ENCODE measurements at places on chromosomes 11 and 22.

DNA sequence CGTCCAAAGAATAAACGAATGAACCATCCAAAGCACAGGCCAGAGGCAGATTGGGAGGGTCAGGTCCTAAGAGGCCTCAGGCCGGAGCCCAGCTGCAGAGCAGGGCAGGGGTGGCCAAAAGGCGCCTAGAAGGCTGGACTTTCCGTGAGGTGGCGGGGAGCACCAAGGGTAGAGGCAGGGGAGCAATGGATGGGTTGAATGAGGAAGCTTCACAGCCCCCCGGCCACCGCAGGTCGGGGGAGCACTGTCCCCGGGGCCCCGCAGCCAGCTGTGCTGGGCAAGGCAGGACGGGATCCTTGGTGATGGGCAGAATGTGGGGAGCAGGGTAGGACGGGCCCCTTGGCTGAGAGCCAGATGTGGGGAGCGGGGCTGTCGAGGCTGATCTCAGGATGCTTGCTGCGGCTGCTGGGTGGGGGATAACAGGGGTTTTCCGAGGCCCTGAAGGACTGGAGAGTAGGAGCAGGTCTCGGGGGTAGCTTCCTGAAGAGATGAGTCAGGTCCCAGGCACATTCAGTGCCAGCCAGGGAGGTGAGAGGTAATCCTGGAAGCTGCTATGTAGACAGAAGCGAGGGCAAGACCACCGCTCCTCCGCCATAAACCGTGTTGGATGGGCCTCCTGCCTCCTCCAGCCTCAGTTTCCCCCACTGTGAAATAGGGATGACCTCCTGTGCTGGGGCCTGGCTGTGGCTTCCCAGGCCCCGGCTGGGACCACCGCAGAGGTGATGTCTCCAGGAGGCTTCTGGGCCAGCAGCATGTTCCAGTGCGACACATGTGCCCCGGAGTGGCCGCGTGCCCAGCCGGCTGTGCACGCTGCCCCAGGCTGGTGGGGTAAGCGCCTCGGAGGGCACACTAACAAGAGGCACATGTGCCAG lies 34.6 kb upstream of the KCNQ1OT1 start:
- DNase-seq, result no peak

- DNase-seq, result no peak
Observed at GRCh38 chr11:99098751-99099150, 78.0 kb downstream of the CNTN5 start.

- no peak for DNase-seq
Observed at GRCh38 chr11:107183953-107184352, 165.7 kb upstream of the GUCY1A2 start.

DNA sequence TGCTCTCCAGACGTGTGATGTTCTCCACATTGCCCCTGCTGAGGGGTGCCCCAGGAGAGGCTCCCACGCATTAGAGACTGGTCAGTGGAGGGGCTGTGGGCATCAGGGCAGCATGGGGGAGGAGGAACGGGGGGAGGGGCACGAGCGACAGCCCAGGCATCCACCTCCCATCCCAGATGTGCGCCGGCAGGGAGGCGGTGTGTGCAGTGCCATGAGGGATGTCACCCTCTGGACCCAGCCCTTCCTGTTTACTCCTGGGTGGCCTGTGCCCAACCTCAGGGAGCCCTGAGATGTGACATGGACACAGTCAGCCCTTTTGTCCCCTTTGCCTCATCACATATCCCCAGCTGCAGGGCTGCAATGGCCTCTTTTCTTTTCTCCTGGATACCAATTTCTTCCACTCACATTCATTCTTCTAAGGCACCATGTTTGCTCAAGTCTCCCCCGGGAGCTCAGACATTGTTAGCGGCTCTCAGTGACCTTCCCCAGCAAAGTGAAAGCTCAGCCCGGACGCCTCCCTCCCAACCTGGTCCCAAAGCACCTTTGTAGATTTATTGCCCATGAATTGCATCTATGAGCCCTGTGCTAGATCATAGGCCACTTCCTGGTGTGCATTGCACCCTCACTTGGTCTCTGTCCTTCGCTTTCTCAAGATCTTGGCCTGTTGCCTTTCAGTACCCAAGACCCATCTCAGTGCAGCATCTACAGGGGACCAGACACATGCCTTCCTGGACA lies 150.6 kb downstream of the CEP164 start:
- DNase-seq, result no peak

- no peak for DNase-seq
Observed at GRCh38 chr11:64263021-64263946, 12.0 kb downstream of the PLCB3 start.

GRCh38 chr11:63608353-63609345 lies 5.6 kb downstream of the PLAAT3 start:
- DNase-seq, result no peak

GRCh38 chr11:10973416-10973815 lies 115.6 kb upstream of the ZBED5 start:
- DNase-seq, result no peak

- no peak for DNase-seq
Observed at GRCh38 chr11:78111298-78111697, 28.1 kb downstream of the ALG8 start.

GRCh38 chr22:11360632-11361031 lies 4167.4 kb upstream of the OR11H1 start:
- DNase-seq, result no peak

- peak; percentile 51 for DNase-seq
Observed at GRCh38 chr11:65555693-65556231, 2.4 kb downstream of the LTBP3 start.

DNA sequence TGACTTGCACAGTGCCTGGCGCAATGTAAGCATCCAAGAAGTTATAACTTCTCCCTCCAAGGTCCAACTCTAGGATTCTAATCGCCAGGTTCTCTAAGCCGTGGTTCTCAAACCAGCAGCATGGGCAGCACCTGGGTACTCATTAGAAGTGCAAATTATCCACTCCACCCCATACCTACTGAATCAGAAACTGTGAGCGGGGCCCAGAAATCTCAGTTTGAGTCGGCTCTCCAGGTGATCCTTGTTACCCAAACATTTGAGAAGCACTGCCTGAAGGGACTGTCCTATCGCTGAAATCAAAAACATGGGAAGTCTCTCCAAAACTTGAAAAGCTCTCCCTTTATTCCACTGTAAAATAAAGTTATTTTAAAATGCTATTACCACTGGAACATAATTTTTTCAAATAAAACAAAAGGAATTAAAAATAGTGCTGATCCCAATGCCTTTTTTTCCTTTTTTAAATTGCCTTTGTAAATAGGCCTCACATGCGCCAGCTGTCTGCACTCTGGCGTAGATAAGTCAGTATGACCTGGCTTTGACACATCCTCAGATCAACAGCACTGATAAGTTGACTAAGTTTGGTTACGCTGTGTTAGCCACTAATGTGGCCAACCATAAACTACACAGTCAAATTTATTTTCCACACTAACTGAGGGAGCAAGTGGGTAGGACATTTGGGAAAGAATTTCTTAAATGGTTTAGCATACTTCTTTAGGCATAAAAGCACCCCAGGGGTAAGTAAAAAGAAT lies 8.4 kb upstream of the CTR9 start:
- no peak for DNase-seq

DNA sequence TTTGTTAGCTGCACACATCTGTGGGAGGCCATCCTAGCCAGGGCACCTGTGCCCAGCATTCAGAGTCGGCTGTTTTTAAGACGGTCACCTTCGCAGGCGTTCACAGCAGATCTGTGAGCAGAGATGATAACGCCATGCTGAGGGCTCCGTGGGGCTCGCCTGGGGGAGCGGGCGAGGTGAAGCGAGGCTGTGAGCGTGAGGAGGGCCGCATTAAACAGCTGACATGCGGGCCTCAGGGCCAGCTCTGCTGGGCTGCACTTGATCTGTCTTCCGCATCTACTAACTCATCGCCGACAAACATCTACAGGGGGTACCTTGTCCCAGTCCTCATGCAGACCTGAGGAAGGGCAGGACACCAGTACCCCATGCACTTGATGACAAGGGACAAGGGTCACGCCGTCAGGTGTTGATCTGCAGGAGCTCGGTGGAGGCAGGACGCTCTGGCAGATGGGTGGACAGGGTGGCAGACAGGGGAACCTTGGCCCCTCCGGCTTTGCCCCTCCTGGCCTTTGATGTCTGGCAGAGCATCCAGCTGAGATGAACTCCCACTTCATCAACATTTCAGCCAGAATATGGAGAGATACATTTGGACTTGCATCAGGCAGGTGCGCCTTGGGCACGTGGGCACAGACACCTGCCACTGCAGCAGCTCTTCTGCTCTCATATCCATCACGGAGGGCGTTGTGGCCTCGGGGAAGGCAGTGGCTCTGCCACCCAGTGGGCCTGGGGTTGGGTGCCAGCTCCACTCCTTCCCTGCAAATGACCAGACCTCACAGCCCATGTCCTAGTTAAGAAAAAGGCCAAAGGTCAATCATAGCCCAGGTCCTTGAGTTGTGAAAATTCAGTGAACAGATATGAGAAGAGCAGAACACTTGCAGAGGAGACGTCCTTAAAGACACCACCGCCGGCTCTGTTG lies 822.9 kb downstream of the BRD1 start:
- no peak for DNase-seq

GRCh38 chr11:17979770-17980371 lies 33.0 kb downstream of the SERGEF start:
- peak; percentile 26 for DNase-seq

GRCh38 chr11:47233989-47234668 lies 14.5 kb downstream of the ACP2 start:
- peak; percentile 54 for DNase-seq

GRCh38 chr11:123230346-123230745 lies 35.3 kb upstream of the CLMP start:
- no peak for DNase-seq

DNA sequence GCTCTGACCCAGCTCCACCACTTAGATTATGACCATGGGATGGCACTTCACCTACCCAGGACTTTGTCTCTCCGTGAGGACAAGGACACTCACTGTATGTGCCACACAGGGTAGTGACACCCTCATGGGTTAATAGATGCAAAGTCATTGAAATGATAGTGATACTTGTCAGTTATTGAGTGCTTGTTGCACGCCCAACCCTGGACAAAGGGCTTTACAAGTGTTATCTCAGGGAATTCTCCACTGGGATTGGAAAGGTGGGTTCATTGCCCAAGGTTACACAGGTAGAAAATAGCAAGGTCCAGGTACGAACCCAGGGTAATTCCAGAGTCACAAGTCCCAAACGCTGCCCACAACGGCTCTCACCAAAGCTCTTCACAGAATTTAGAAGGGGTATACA lies 158.2 kb downstream of the TRIM29 start:
- DNase-seq, result no peak

DNA sequence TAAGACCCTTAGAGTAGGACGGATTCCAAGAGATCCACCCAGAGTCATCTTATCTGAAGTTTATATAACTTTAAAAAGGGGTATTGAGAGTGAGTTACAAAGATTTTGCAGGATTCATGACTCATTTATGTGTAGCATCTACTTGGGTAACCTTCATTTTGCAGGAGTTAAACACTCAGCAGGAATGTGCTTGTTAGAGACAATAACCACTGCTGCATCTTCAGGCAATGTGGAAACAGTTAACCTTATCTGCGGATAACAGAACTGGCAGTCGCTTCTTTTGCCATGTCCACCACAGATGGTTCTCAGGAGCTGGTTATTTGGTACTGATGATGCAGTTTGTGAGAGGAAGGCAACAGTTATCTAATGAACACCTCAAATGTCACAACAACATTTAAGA lies 417.9 kb upstream of the DDI1 start:
- DNase-seq, result no peak

GRCh38 chr11:94583866-94584500 lies 16.8 kb downstream of the PIWIL4 start:
- no peak for DNase-seq

DNA sequence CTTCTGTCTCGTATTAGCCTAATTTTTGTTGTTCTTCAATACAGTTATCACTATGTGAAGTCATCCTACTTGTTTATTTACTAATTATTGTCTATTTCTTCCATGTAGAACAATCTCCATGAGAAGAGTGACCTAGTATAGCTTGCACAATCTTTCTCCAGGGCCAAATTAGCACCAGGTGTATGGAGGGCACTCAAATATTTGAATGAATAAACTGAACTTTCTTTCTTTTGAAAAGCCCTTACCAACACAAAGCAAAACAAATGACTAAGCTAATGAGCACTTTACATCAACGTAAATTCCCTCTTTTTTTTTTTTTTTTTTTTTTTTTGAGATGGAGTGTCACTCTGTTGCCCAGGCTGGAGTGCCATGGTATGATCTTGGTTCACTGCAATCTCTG lies 34.2 kb downstream of the ABTB2 start:
- DNase-seq, result no peak

DNA sequence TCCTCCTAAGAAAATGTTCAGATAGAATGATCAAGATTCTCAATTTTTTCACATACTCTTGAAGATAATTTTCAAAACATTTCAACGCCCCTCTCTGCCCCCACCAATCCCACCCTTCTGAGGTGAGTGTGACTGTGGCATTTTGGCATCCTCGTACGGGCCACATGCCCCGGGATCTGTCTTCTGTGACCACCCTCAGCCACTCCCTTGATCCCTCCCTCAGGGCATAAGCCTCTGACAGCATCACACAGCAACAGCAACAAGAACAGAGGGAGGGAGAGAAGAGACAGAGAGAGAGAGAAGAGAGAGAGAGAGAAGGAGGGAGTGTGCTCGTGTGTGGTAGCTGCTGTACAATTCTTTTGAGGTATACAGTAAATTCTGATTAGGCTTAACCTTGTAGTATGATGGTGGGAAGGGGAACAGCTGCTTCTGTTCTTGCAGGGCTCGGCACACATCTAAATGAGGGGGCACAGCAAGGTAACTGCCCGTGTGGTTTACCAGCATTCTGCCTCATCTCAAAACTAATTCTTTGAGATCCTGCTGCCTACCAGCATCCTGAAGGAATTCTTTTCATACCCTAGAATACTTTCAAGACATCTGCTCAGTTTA lies 21.4 kb downstream of the SCUBE2 start:
- no peak for DNase-seq

- no peak for DNase-seq
Observed at GRCh38 chr22:20437613-20438426, at the start of gene SCARF2. Gene SCARF2, minus strand, starts transcription at chr22:20437825. Its CDS starts 71 bp downstream, at chr22:20437754.

GRCh38 chr11:28860893-28861292 lies 752.7 kb downstream of the METTL15 start:
- peak; percentile 94 for DNase-seq

GRCh38 chr11:118622376-118623268 lies 15.2 kb downstream of the PHLDB1 start:
- no peak for DNase-seq

DNA sequence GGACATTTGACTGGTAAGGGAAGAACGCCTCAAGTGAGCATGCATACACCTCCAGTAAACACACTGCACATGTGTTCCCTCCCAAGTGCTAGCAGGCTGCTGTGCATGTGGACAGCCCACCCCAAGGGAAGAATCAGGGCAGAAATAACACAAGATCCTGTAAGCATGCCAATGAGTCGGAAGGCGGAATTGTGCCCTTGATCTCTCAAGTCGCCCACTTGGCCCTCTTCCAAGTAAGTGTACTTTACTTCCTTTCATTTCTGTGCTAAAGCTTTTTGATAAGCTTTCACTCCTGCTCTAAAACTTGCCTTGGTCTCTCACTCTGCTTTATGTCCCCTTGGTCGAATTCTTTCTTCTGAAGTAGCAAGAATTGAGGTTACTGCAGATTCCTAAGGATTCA lies 139.6 kb downstream of the TRPC6 start:
- DNase-seq, result no peak

All from NCI-H460 (cell line).